CD14-positive monocyte (primary cell): ENCODE measurements at places on chromosomes 13 and 19.

DNA sequence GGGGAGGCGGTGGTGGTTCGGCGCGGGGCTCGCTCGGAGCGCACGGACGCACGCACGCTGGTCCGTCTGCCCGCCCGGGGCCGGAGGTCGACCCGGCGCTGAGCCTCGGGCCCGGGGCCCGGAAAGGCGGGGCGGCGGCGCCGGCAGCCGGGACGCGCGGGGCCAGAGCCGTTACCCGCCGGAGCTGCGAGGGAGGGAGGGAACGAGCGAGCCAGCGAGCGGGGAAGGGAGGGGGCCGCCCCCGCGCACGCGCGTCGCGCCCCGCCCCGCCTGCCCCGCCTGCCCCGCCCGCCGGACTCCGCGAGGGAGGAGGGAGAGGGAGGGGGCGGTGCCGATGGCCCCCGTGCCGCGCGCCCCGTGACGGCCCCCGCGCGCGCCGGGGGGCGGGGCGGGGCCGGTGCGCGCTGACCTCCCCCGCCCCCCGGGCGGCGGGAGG, 15.0 kb downstream of the CIC start:
- peak; percentile 73 for DNase-seq
- peaks cover 20% of the 10 kb centered on the region for H3K36me3 ChIP-seq
- no peak overlapping the region for H3K27ac ChIP-seq
- peaks cover 63% of the 10 kb centered on the region for H3K4me1 ChIP-seq
- H3K27me3 ChIP-seq: no peaks in the 10 kb centered on the region

DNA sequence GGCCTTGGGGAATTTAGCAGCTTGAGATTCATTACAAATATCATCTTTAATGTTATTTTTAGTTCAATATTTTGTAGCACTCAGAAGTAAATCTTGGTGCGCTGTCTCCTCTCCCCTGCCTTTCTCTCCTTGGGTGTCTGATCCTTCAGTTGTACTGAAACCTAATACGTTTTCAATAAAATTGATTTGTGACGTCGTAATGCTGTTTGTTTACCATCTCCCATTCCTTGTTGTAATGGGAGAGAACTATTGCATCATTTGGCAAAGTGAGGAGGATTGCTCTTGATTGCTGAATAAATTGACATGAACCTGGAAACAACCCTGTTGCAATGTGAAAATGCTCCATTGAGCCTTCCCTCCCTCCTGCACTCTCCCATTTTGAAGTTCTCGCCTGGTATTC, 43.2 kb upstream of the TSHZ3 start:
- no peak overlapping the region for H3K4me3 ChIP-seq
- no peak for DNase-seq
- H3K27me3 ChIP-seq: no peaks in the 10 kb centered on the region
- no peaks in the 10 kb centered on the region for H3K4me1 ChIP-seq
- no peak overlapping the region for H3K27ac ChIP-seq
- no peaks in the 10 kb centered on the region for H3K36me3 ChIP-seq

GRCh38 chr13:47033216-47033615, 136.4 kb upstream of the HTR2A start:
- H3K27ac ChIP-seq: no peak overlapping the region
- peaks cover 5% of the 10 kb centered on the region for H3K4me1 ChIP-seq
- no peak for DNase-seq
- H3K4me3 ChIP-seq: no peak overlapping the region
- no peaks in the 10 kb centered on the region for H3K27me3 ChIP-seq

DNA sequence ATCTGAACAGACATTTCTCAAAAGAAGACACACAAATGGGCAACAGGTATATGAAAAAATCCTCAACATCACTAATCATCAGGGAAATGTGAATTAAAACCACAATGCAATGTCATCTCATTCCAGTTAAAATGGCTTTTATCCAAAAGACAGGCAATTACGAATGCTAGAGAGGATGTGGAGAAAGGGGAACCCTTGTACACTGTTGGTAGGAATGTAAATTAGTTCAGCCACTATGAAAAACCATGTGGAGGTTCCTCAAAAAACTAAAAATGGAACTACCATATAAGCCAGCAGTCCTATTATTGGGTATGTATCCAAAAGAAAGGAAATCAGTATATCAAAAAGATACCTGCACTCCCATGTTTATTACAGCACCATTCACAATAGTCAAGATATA, 24.7 kb upstream of the ZC3H13 start:
- H3K27ac ChIP-seq: no peak overlapping the region
- H3K36me3 ChIP-seq: no peaks in the 10 kb centered on the region
- no peaks in the 10 kb centered on the region for H3K4me1 ChIP-seq
- H3K4me3 ChIP-seq: no peak overlapping the region
- DNase-seq: peak; percentile 23

DNA sequence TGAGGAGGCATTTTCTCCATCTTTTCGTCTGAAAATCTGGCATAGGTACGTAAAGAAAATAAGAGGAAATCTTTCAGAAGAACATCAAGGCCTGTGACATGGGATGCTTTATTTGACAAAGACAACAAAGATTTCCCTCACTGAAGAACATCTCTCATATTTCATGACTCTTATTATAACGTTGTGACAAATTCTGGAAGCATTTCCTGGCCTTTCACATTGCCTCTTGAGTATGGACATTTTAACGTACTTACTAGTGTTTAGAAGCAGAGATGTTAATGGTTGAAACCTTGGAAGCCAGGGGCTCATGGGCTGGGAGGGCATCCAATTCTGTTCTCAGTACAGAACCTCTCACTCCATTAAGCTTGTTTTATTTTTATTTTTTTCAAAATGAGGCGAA, 210.8 kb downstream of the DCT start:
- no peaks in the 10 kb centered on the region for H3K27me3 ChIP-seq
- no peak overlapping the region for H3K4me3 ChIP-seq
- no peaks in the 10 kb centered on the region for H3K4me1 ChIP-seq

GRCh38 chr19:39082745-39083598, 1.2 kb upstream of the ACP7 start:
- H3K4me3 ChIP-seq: no peak overlapping the region
- no peak for DNase-seq
- H3K36me3 ChIP-seq: no peaks in the 10 kb centered on the region

GRCh38 chr19:45766296-45766868, 2.7 kb downstream of the SIX5 start:
- no peak overlapping the region for H3K4me3 ChIP-seq
- H3K36me3 ChIP-seq: no peaks in the 10 kb centered on the region
- peaks cover 27% of the 10 kb centered on the region for H3K4me1 ChIP-seq
- peaks cover 31% of the 10 kb centered on the region for H3K27me3 ChIP-seq

DNA sequence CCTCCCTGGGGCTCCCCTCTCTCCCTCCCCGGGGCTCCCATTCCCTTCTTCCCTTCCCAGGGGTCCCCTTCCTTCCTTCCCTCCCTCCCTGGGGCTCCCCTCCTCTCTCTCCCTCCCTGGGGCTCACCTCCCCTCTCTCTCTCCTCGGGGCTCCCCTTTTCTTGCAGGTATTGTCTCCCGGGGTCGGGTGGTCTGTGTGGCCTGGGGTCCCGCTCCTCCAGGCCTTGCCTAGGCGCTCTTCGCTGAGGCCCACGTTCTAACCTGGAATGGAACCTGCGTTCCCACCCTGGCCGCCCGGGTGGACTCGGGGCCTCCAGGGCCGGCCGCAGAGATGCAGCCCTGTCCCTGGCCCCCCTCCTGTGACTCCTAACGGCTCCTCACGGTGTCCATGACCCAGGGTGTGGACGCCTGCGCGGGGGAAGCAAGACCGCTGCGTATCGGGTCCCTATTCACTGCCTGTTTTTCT, 940 bp upstream of the DCUN1D2 start:
- H3K4me1 ChIP-seq: peaks cover 51% of the 10 kb centered on the region
- H3K27ac ChIP-seq: peak overlapping the region; percentile 73
- H3K4me3 ChIP-seq: peak overlapping the region; percentile 88

- H3K27ac ChIP-seq: peak overlapping the region; percentile 3
- DNase-seq: peak; percentile 16
- no peaks in the 10 kb centered on the region for H3K36me3 ChIP-seq
- no peak overlapping the region for H3K4me3 ChIP-seq
- no peaks in the 10 kb centered on the region for H3K27me3 ChIP-seq
Observed at GRCh38 chr13:47484548-47484947, 516.5 kb downstream of the SUCLA2 start.

DNA sequence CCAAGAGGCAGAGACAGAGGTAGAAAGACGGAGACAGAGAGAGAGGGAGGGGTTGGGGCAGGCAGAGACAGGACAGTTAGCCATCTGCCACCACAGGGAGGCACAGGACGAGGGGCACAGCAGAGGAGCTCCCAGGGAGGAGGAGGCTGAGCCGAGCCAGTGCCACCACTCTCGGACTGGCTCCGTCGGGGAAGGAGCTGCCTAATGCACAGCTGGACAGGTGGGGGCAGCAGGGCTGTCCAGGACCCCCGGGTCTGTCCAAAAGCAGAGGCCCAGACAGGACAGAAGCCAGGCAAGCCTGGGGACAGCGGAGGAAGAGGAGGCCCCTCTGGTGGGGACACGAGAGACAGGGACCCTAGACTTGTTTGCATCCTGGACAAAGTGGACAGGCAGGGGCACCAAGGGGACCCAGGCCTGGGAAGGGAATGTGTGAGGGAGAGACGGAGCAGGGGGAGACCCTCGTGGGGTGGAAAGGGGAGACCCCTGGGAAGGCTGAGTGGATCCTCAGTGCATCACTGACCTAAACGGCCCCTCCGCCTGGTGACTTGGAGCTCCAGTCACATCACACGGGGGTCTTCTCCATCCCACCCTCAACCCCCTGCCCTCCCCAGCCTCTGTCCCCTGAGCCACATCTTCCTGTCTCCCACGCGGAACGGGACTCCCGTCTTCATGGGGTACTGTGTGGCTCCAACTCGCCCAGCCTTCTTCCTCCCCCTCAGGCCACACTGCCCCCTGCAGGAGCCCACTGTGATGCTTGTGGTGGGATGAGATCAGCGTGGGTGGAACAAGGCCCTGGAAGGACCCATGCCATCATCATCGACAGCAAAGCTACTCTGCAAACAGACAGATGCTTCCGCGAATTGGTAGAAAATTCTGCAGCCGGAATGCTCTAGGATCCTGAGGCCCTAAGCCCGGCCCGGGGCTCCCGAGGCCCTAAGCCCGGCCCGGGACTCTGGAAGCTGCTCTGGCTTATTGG, 915 bp downstream of the F10 start:
- H3K27ac ChIP-seq: no peak overlapping the region
- H3K27me3 ChIP-seq: no peaks in the 10 kb centered on the region
- DNase-seq: no peak
- H3K4me3 ChIP-seq: no peak overlapping the region
- no peaks in the 10 kb centered on the region for H3K36me3 ChIP-seq

DNA sequence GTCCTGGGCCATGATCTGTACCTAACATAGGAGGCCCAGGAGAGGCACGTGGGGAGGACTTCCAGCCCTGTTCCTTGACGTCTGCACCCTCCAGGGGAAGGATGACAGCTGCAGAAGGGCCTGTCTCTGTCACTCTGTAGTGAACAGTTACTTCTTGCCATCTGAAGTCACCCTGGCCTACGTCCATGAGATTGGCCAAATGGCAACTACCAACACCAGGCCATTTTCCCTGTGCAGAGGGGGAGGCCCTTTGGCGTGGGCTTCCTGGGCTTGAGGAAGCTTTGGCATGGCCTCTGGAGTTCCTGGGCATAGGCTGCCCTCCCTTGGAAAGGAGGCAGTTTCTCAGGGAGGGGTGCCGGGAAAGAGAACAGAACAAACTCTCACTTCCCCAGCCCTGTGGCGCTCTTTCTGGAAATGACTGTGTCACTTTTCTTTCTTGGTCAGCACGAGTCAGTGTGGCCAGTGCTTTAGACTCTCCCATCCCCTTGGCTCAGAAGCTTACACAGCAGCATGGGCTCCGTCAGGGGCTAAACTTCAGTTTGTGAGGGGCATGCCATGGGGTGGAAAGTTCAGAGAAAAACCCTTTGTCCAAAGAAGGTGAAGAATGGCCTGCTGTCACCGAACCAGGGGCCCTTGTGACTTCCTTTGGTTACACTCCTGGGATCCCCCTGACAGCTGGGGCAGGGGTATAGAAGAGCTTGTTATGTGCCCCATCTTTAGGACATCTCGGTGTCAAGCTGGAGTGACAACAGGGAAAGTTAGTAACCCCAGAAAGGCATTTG, 5.3 kb downstream of the CARM1 start:
- H3K27ac ChIP-seq: peak overlapping the region; percentile 75
- H3K27me3 ChIP-seq: peaks cover 8% of the 10 kb centered on the region
- peak overlapping the region; percentile 33 for H3K4me3 ChIP-seq
- no peaks in the 10 kb centered on the region for H3K36me3 ChIP-seq

- H3K27ac ChIP-seq: no peak overlapping the region
- H3K36me3 ChIP-seq: no peaks in the 10 kb centered on the region
- H3K27me3 ChIP-seq: peaks cover 60% of the 10 kb centered on the region
- H3K4me1 ChIP-seq: no peaks in the 10 kb centered on the region
- H3K4me3 ChIP-seq: no peak overlapping the region
- no peak for DNase-seq
Observed at GRCh38 chr13:27933118-27933517, 13.3 kb downstream of the PDX1 start.

- peaks cover 4% of the 10 kb centered on the region for H3K4me1 ChIP-seq
- H3K4me3 ChIP-seq: no peak overlapping the region
- no peaks in the 10 kb centered on the region for H3K27me3 ChIP-seq
- no peaks in the 10 kb centered on the region for H3K36me3 ChIP-seq
- DNase-seq: no peak
Observed at GRCh38 chr19:2469102-2469914, 6.6 kb upstream of the GADD45B start.

GRCh38 chr19:33463199-33463598, 58.4 kb downstream of the PEPD start:
- no peak overlapping the region for H3K4me3 ChIP-seq
- H3K4me1 ChIP-seq: no peaks in the 10 kb centered on the region
- DNase-seq: no peak
- H3K27me3 ChIP-seq: no peaks in the 10 kb centered on the region
- H3K36me3 ChIP-seq: peaks cover 11% of the 10 kb centered on the region
- H3K27ac ChIP-seq: no peak overlapping the region

- H3K4me1 ChIP-seq: no peaks in the 10 kb centered on the region
- no peaks in the 10 kb centered on the region for H3K27me3 ChIP-seq
- no peaks in the 10 kb centered on the region for H3K36me3 ChIP-seq
- no peak for DNase-seq
- no peak overlapping the region for H3K4me3 ChIP-seq
Observed at GRCh38 chr19:29735829-29736228, 20.8 kb upstream of the C19orf12 start.

- peaks cover 18% of the 10 kb centered on the region for H3K4me1 ChIP-seq
- no peaks in the 10 kb centered on the region for H3K36me3 ChIP-seq
- no peak overlapping the region for H3K27ac ChIP-seq
- no peak overlapping the region for H3K4me3 ChIP-seq
- no peaks in the 10 kb centered on the region for H3K27me3 ChIP-seq
Observed at GRCh38 chr13:94186470-94186869, 293.0 kb downstream of the DCT start.

DNA sequence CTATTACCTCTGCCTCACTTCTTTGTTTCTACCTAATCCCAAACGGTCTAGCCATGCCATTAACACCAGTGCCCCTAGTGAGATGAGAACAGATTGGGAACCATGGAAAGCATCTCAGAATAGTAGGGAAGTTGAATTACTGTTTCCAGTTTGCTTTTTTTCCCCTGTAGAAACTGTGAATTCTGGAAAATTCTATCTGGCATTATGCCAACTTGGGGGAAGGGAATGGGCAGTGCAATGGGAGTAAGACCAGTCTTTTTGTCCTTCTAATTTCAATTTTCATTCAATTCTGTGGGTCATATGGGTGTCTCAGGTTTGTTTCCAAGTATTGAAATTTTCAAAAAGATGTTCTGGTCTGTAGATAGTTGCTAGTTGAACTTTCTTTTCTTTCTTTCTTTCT, 1666.1 kb downstream of the SLITRK1 start:
- DNase-seq: no peak
- H3K27me3 ChIP-seq: no peaks in the 10 kb centered on the region
- H3K36me3 ChIP-seq: no peaks in the 10 kb centered on the region
- H3K27ac ChIP-seq: no peak overlapping the region

- H3K4me1 ChIP-seq: peaks cover 33% of the 10 kb centered on the region
- no peaks in the 10 kb centered on the region for H3K36me3 ChIP-seq
Observed at GRCh38 chr13:78601874-78602560, 1.3 kb downstream of the POU4F1 start.

- no peak for DNase-seq
- no peak overlapping the region for H3K4me3 ChIP-seq
- no peaks in the 10 kb centered on the region for H3K27me3 ChIP-seq
- H3K4me1 ChIP-seq: peaks cover 21% of the 10 kb centered on the region
- no peaks in the 10 kb centered on the region for H3K36me3 ChIP-seq
Observed at GRCh38 chr19:8655340-8655709, 24.9 kb downstream of the NFILZ start.
